ENCODE measurements at places on chromosomes 5 and 9.

GRCh38 chr5:160209917-160210316, 19.4 kb upstream of the FABP6 start:
- no peak for DNase-seq

- no peak for DNase-seq
Measured at GRCh38 chr9:89437772-89438171, 60.1 kb downstream of the SEMA4D start.

GRCh38 chr5:107618242-107618641, 52.5 kb downstream of the EFNA5 start:
- no peak for DNase-seq

- DNase-seq, result no peak
Measured at GRCh38 chr5:115666023-115666422, 40.2 kb upstream of the TMED7 start.

Data from OCI-LY7 (cell line).